ENCODE measurements at places on chromosomes 2 and 18. TPM values are rescaled to one million over a fixed set of nuclear protein-coding genes. Genes with fewer than 3 reads are reported as not detected.

The USP37 gene
- 8.3 TPM for total RNA-seq

The KHK gene
- total RNA-seq = 1.3 TPM

The ABCG8 gene
- total RNA-seq = not detected

DNA sequence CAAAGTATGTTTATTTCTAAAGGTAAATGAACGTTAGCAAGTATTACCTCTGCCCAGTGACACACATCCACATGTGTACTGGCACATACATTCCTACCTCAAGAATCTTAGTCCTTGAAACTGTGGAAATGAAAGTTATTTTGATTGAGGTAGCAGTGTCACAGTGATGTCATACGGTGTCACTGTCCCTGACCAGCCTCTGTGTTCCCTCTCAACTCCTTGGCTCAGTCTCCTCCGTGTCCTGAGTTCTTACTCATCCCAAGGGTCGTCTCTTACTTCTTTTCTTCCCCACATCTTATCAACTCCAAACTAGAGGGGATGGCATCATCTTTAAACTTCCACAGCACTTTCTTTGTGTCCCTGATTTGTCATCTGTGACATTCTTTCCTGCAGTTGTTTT lies 3.3 kb downstream of the NCK2 start:
- H3K27me3 ChIP-seq = peaks cover 2% of the 10 kb centered on the region
- DNase-seq = no peak
- no peaks in the 10 kb centered on the region for H3K36me3 ChIP-seq
- H3K4me3 ChIP-seq = no peak overlapping the region
- H3K27ac ChIP-seq = peak overlapping the region; percentile 34
- peaks cover 17% of the 10 kb centered on the region for H3K4me1 ChIP-seq

GRCh38 chr2:219281588-219281987 lies 2.4 kb downstream of the DNAJB2 start:
- H3K27ac ChIP-seq = no peak overlapping the region
- peaks cover 28% of the 10 kb centered on the region for H3K36me3 ChIP-seq
- no peaks in the 10 kb centered on the region for H3K27me3 ChIP-seq
- no peak for DNase-seq

The CNGA3 gene
- total RNA-seq = under 0.01 TPM

DNA sequence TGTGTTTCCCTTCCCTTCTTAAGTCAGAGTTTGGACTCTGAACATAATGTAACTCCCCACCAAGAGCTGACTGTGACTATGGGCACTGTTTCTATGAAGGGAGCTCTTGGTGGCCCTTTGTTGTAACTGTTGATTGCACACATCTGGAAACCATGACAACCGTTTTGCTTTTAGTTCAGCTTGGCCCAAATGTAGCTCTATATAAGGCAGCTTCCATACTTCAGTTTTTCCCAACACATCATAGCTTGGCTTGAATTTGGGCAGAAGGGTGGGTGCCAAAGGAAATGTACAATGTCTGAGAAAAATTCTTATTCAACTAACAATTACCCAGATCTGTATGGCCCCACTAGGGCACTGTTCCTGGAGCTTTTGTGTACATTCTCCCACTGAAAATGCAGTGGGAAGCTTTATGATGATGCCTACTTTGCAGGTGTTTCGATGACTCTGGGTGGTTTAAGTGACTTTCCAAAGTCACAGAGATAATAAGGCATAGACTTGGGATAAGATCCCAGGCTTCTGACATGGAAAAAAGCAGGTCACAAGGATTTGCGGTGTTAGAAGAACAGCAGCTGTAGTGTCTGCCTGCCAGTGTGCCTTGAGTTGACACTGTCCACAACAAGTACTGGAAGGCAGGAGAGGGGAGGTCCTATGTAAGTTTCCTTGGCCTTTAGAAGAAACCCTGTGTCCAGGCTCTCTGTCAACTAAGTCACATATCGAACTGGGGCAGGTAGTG lies 2.4 kb upstream of the CETN1 start:
- no peak for DNase-seq
- no peaks in the 10 kb centered on the region for H3K4me1 ChIP-seq
- H3K27me3 ChIP-seq = peaks cover 4% of the 10 kb centered on the region
- H3K36me3 ChIP-seq = no peaks in the 10 kb centered on the region
- no peak overlapping the region for H3K4me3 ChIP-seq

The XDH gene
- under 0.01 TPM for total RNA-seq

GRCh38 chr2:174263997-174264396 lies 15.7 kb upstream of the OLA1 start:
- H3K27me3 ChIP-seq = peaks cover 4% of the 10 kb centered on the region
- DNase-seq = peak; percentile 65
- no peaks in the 10 kb centered on the region for H3K4me1 ChIP-seq
- no peaks in the 10 kb centered on the region for H3K36me3 ChIP-seq
- H3K27ac ChIP-seq = no peak overlapping the region

DNA sequence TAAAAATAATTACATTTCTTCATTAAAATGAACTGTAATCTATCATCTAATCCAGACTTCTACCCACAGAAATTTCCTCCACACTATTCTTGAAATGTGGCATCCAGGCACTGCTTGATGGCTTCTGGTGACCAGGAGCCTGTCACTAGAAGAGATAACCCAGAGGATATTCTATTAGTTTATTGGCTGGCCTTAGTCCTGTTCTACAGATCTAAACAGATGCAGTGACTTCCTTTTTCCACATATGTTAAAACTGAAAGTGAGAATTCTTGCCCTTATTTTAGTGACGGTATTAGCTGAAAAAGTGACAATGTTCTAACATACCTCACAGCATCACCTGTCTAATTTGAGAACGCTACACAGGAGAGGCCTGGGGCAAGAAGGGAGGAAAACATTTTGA lies 775.4 kb downstream of the TSN start:
- no peaks in the 10 kb centered on the region for H3K36me3 ChIP-seq
- no peaks in the 10 kb centered on the region for H3K4me1 ChIP-seq
- no peaks in the 10 kb centered on the region for H3K27me3 ChIP-seq
- H3K27ac ChIP-seq = no peak overlapping the region
- no peak overlapping the region for H3K4me3 ChIP-seq
- DNase-seq = no peak

The FBLN7 gene
- total RNA-seq = 0.99 TPM

The AOX1 gene
- total RNA-seq = 81.4 TPM

GRCh38 chr18:59549503-59550173 lies 147.6 kb downstream of the CCBE1 start:
- H3K36me3 ChIP-seq = no peaks in the 10 kb centered on the region
- H3K27ac ChIP-seq = no peak overlapping the region
- DNase-seq = no peak

- no peaks in the 10 kb centered on the region for H3K27me3 ChIP-seq
- H3K36me3 ChIP-seq = no peaks in the 10 kb centered on the region
- H3K4me1 ChIP-seq = peaks cover 2% of the 10 kb centered on the region
- H3K27ac ChIP-seq = peak overlapping the region; percentile 76
These were observed 2.2 kb downstream of the INO80D start for GRCh38 chr2:206083602-206084438.

DNA sequence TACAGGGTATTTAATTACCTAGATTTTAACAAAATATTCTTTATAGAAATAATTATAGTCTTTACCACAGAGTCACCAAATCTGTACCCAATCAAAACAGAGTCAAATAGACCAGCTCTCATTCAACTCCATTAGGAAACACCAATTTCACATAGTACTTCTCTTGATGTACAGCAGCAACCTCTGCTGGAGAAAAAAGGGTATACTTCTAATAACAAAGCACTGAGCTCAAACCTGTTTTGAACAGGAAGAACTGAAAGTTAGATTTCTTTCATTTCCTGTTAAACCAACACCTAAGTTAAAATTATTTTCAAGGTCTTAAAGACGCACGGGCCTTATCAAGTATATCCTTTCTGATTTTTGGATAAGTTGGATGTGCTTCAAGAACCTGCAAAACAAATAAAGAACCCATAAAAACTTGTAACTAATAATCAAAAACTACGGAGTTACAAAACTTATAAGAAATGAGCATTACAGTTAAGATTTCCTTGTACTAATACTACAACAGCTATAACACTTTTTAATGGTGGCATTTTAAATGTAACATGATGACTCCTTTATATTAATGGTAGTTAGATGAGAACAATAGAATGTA lies 79.0 kb downstream of the TTC21B start:
- no peaks in the 10 kb centered on the region for H3K4me1 ChIP-seq
- H3K27ac ChIP-seq = no peak overlapping the region
- peak; percentile 61 for DNase-seq
- H3K36me3 ChIP-seq = no peaks in the 10 kb centered on the region
- H3K27me3 ChIP-seq = no peaks in the 10 kb centered on the region
- no peak overlapping the region for H3K4me3 ChIP-seq

The TNFRSF11A gene
- total RNA-seq = 0.66 TPM

DNA sequence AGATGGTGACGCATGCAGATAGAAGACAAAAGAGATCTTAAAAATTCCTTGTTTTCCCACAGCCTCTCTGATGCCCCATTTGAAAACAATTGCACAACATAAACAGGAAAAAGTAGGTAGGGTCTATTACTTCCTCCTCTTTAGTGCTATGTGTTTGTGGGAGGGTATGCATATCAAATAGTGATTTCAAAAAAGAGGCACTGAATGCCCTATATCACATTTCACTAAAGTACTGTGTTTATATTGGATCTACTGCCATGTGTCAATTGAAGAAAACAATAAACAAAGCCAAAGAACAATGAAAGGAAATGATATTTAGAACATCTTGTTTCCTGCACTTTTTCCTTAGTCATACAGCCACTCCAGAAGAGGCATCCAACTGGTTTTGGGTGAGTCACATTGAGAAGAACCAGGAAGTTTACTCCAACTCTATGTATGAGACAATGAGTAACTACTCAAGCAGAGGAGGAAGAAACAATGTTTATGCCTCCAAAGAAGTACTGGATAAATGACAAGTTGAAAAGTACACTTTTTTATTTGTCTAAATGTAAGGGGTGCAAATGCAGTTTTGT lies 583.6 kb downstream of the FBXO15 start:
- no peaks in the 10 kb centered on the region for H3K4me1 ChIP-seq
- DNase-seq = peak; percentile 57
- H3K4me3 ChIP-seq = no peak overlapping the region
- H3K27ac ChIP-seq = no peak overlapping the region
- H3K27me3 ChIP-seq = no peaks in the 10 kb centered on the region

The TWSG1 gene
- total RNA-seq = 170 TPM

DNA sequence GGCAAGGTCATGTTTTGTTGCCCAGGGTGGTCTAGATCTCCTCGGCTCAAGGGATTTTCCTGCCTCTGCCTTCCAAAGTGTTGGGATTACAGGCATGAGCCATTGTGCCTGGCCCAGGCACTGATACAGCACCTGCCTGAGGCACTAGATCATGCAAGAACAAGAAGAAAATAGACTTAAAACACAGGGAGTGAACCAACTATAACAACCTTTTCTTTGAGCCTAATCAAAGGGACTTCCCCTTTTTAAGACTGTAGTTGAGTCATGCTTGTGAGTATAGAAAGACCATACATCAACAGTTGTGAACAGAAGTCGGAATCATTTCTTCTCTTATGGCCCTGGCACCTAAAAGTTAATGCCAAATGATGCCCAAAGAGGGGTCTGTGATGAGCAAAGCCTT lies 47.9 kb upstream of the MAPRE2 start:
- no peak for DNase-seq
- H3K4me3 ChIP-seq = no peak overlapping the region
- H3K4me1 ChIP-seq = no peaks in the 10 kb centered on the region
- no peaks in the 10 kb centered on the region for H3K36me3 ChIP-seq

DNA sequence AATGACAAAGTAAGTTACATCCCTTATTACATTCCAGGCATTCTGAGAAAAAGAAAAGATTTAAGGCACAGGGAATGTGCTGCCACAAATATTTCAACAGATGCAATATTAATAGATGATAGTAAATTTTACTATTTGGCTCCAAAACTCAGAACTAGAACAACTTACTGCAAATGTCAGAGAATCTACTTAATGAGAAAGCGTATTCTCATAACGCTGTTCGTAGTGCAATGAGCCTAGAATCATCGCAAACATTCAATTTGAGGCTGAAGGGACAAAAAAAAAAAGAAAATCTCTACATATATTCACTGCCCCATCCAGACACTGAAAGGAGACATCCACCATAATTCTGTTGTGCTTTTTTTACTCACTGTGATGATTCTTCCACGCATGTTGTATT lies 272.1 kb upstream of the DOK6 start:
- H3K27me3 ChIP-seq = no peaks in the 10 kb centered on the region
- no peak overlapping the region for H3K4me3 ChIP-seq
- H3K36me3 ChIP-seq = no peaks in the 10 kb centered on the region
- H3K4me1 ChIP-seq = no peaks in the 10 kb centered on the region
- H3K27ac ChIP-seq = no peak overlapping the region
- no peak for DNase-seq

DNA sequence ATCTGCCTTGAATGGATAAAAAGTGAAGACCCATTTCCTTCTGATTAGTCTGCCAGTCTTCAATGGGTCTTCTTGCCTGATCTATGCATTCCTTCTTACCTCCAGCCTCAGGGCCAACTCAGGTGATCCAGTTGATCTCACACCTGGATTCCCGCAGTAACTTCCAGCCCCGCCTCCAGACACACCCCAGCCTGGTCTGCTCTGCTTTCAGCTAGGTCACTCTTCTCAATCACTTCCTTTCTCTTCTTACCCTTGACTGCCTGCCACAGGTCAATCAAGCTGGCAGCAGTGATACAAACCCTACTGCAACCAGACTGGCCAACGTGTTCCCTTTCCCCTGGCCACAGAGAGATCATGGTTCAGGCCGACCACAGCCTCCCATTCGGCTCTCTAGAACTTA lies 263.6 kb downstream of the ZNF516 start:
- no peak overlapping the region for H3K27ac ChIP-seq
- no peaks in the 10 kb centered on the region for H3K4me1 ChIP-seq
- H3K36me3 ChIP-seq = no peaks in the 10 kb centered on the region

The CTNNA2 gene
- not detected for total RNA-seq

GRCh38 chr2:16185801-16186272 lies 245.5 kb downstream of the MYCN start:
- no peak for DNase-seq
- no peak overlapping the region for H3K27ac ChIP-seq
- H3K36me3 ChIP-seq = no peaks in the 10 kb centered on the region
- H3K4me1 ChIP-seq = no peaks in the 10 kb centered on the region
- H3K27me3 ChIP-seq = no peaks in the 10 kb centered on the region

Data from fibroblast of lung (primary cell).